Cortex of kidney (tissue), 1 donor: ENCODE measurements at places on chromosomes 12 and 14.

GRCh38 chr12:122366685-122367475 lies 55.6 kb downstream of the CLIP1 start:
- no peak for DNase-seq

- no peak for DNase-seq
These were observed 207.9 kb downstream of the SLC16A7 start for GRCh38 chr12:59803735-59804134.

GRCh38 chr12:105504286-105504685 lies 173.8 kb downstream of the C12orf75 start:
- DNase-seq: no peak

DNA sequence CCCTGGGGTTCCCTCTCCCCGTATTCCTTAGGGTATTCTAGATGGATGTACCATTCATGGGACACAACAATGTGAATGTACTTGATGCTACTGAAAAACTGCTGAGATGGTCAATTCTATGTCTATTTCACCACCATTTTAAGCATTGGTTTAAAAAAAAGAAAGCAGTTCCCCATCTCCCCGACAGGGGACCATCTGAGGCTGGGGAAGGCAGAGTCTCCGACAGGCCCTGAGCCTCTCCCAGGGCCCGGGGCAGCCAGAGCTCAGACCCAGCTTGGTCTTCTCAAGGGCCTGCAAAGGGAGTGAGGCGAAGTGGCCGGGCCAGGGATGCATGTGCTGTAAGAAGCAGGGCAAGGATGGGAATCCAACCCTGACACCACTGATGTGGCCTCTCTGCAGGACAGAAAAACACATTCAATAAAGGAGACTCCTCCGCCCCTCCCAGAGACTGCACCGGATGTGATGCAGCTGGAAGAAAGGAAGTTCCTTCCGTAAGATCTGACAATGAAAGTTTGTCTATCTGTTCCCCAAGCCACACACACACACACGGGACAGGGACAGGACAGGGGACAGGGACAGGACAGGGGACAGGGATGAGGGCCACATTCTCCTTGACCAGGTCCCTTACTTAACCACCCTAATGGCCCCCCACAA lies 234.1 kb downstream of the BCL11B start:
- no peak for DNase-seq

GRCh38 chr14:96624661-96625425 lies 122.7 kb downstream of the PAPOLA start:
- DNase-seq: no peak

- DNase-seq: no peak
These were observed 15.2 kb upstream of the DLK1 start for GRCh38 chr14:100711493-100711892.

GRCh38 chr12:102992720-102993119 lies 35.2 kb downstream of the ASCL1 start:
- DNase-seq: no peak

GRCh38 chr12:84091651-84092050 lies 820.9 kb downstream of the SLC6A15 start:
- no peak for DNase-seq

GRCh38 chr12:127145241-127145928 lies 1121.6 kb upstream of the TMEM132C start:
- DNase-seq: no peak

DNA sequence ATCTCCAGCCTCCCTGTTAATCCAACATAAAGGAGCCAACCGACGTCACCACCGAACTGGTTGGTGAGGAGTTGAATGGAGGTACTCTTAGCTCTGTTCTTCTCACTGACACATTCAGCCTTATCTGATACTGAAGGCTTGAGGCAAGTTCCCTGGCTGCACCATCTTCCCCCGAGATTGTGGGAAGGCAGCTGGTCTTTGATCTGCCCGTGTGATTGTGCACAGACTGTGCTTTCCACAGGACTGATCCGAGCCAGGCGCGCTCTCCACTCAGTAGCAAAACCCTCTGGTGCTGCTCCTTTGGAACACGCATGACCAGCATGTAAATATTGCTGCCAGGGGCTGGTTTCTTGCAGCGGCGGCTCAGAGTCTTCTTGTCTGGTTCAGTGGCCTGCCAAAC lies 30.1 kb upstream of the DLK1 start:
- DNase-seq: no peak

- no peak for DNase-seq
These were observed 120.0 kb downstream of the KCNA5 start for GRCh38 chr12:5163661-5164060.

DNA sequence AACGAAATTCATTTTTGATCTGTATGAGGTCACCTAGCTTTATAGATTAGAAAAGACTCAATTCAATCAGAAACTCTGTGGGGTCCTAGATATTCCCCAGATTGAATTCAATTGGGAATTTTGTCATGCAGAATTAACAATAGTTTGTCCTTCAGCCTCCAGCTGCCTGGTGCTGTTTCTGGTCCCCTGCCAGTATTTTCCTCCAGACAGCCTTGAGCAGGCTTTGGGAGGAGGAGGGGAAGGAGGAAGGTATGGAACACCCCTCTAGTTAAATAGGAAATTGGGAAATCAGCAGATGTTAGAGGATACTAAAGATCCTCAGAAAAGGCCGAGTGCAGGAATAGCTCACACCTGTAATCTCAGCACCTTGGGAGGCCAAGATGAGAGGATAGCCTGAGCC lies 10.6 kb downstream of the GRIP1 start:
- DNase-seq: no peak

DNA sequence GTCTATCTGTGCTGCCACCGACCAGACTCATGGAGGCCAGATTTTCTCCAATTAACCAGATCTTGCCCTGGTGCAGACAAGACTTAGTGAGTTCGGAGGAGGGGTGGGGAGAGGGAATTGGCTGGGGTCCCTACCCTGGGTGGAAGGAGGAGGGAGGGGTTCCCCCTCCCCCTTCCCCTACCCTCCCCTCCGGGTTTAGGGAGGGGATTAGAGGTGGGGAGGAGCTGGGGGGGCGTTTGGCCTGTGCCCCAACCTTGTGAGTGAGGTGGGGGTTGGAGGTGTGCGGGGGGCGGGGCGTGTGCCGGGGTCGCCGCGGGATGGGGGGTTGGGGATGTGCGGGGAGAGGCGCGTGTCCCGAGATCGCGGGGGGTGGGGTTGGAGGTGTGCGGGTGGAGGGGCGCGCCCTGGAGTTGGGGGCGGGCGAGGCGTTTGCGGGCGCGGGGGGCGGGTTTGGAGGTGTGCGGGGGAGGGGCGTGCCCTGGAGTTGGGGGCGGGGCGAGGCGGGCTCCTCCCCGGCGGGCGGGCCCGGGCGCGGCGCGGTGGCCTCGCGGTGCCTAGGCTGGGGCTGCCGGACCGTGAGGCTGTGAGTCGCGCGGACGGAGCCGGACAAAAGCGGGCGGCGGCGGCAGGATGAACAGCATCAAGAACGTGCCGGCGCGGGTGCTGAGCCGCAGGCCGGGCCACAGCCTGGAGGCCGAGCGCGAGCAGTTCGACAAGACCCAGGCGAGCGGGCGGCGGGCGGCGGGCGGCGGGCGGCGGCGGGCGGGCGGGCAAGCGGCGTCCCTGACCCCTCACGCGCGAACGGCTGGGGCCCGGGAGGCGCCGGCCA lies at the start of gene HIP1R:
HIP1R (plus strand) TSS at position 537 of the 829 bp plus-strand sequence; CDS start at position 631, 94 bp downstream.
- no peak for DNase-seq

DNA sequence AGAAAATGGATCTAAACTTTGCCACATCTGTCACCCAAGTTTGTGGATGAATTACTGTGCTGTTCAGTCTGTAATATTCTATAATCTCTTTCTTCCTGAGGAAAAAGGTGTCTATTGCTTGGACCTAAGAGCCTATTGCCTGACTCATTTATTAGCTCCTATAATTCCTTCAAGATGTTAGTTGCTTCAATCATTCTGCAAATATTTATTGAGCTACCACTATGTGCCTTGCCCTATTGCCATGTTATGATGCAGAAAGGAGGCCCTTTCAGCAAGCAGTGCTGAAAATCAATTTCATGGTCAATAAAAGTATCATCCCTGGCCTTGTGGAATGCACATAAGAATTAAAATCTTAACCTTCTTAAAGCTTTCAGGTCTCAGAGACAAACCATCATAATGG lies 113.6 kb downstream of the CCER1 start:
- DNase-seq: no peak

DNA sequence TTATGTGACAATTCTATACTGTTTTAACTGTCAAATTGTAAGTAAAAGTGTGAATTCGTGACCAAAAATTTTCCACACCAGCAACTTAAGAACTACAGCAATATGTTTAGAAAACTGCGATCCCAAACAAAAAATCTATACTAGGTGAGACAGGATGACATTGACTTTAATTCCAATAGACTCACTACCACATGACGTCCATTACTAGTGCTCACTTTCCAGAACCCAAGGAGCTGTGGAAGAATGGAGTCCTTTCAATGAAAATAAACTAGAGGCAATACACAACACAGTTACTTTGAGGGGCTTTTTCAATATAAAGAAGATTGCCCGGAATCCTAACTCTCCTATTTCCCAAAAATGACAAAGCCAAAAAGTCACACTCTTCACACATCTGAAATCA lies 1.4 kb downstream of the EPS8 start:
- DNase-seq: no peak

DNA sequence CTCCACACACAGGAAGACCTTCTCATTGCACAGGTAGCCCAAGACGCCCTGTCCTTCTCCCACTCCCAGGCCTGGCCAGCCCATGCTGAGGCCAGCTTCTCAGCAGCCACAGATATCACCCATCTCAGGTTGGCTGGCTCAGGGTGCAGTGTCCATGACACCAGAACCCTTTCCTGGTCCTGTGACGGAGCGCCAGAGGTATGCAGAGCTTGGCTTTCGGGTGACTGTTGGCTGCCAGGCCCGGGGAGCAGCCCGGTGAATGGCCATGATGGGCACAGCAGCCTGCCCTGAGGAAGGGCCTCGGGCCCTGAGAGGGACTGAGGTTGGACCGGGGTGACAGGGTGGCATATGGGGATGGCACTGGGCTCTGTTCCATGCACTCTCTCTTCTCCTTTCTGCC lies 173.4 kb downstream of the TSPAN9 start:
- DNase-seq: no peak

DNA sequence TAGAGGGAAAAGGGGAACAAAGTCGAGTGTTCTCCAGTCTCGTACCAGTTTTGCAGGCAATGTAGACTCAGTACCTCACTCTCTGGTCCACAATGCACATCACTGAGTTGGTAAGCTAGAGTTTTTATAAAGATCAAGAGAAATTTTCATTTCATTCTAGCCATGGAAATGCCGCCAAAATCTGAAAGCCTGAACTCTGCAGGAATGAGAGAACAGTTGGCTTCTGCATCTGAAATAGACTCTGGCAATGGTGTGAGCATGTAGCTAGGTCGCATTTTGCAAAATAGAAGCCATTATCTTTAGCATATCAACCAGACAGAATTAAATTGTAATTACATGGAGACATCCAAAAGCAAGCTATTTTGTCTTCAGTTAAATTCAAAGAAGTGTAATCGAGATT lies 381.0 kb downstream of the NOVA1 start:
- no peak for DNase-seq

- DNase-seq: no peak
These were observed 5.0 kb upstream of the KLC1 start for GRCh38 chr14:103623883-103624482.

GRCh38 chr12:26091822-26092221 lies 33.0 kb downstream of the BHLHE41 start:
- no peak for DNase-seq

DNA sequence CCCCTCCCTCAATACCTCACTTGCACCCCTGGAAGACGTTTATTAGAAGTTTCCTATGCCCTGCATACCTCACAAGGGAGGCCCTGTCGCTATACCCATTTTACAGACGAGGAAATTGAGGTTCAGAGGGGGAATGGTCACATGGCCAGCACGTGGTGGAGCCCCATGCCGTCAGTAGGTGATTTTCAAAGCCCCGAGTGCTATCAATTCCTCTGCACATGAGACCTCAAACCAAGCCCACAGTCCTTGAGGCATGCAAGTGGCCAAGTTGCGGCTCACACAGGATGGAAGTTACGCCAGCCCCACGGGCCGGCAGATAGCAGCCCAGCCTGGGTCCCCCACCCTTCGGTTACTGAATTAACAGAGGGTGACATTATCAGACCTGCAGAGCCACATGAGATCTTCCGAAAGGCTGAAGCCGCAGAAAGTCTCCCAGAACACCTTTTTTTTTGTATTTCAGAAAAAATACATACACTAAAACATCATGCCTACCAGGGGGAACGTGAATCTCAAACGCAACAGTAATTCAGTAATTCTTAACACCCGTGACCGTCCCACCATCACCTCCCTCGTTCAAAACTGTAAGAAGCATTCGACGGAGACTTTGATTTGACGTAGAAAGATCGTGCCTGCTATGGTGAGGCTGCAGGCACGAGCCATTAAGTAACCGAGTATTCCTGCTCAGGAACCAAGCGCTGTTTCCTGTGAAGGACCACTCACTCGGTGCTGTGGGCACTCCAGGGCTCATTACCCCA lies 129.0 kb downstream of the RFLNA start:
- DNase-seq: no peak

- DNase-seq: no peak
These were observed 7.1 kb upstream of the SLCO1A2 start for GRCh38 chr12:21341769-21342168.

GRCh38 chr14:21419528-21419927 lies 35.7 kb upstream of the SUPT16H start:
- no peak for DNase-seq
